Glutamatergic neuron (in vitro differentiated cells): ENCODE measurements at places on chromosomes 3 and 15.

DNA sequence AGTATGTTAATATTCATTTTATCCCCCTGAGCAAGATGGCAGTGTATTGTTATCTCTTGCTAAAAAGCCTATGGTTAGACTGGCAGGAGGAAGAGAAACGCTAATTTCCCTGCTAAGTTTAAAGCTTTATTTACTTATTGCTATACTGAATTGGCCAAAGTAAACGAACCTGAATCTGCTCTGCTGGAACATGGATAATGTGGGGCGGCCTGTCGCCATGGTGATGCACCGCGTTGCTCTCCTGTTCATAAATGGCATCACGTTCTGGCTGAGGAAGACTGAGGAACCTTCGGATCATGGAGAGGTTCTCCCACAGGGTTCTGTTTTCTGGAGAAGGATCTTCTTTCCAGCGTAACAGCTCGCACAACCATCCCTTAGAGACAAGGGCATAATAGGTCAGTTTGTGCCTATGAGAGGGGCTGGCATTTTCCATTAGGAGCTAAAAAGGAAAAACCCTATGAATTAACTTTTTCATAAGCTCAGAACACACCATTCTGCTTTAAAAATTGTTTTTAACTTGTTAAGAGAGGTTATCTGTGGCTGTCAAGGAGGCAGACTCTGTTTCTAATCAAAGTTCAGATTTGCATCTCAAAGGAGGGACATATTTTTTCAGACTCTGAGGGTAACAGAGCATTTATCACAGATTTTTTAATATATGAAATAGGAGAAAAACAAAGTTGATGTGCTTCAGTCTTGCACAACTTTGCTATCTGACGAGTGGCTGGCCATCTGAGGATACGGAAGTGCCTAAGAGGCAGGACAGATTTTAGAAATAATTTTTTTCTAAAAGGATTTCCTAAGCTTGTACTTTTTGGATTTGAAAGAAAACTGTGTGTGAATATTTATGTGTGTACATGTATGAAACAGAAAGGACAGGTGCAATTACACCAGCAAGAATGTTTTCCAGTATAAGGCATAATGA, 73.1 kb downstream of the SATB1 start:
- H3K27me3 ChIP-seq, result no peaks in the 10 kb centered on the region
- peaks cover 38% of the 10 kb centered on the region for H3K4me1 ChIP-seq
- H3K4me3 ChIP-seq, result no peak overlapping the region
- H3K27ac ChIP-seq, result no peak overlapping the region

DNA sequence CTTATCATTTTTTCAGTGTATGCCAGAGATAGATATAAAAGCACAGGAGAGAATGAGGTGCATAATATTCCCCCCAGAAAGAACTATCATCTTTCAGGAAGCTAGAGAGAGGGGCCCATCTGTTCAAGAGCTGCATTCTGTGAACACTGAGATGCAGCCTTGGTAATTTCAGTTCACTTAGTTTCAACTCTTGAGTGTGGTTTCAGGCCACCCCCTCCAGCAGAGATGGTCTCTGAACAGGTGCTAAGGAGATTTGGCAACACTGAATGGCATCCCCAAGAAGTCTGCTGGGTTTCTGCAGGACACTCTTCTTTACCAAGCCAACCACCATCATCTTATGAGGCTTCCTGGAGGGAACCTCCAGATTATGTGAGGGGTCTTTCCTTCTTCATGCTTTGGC, 30.4 kb upstream of the LIMD1 start:
- H3K27ac ChIP-seq, result no peak overlapping the region
- H3K36me3 ChIP-seq, result peaks cover 11% of the 10 kb centered on the region
- no peak for DNase-seq
- H3K4me1 ChIP-seq, result peaks cover 4% of the 10 kb centered on the region

- no peak for DNase-seq
- H3K36me3 ChIP-seq, result no peaks in the 10 kb centered on the region
- H3K4me3 ChIP-seq, result no peak overlapping the region
- H3K27me3 ChIP-seq, result peaks cover 3% of the 10 kb centered on the region
- H3K27ac ChIP-seq, result no peak overlapping the region
These were observed 20.1 kb downstream of the ZNF80 start for GRCh38 chr3:114217266-114217665.

DNA sequence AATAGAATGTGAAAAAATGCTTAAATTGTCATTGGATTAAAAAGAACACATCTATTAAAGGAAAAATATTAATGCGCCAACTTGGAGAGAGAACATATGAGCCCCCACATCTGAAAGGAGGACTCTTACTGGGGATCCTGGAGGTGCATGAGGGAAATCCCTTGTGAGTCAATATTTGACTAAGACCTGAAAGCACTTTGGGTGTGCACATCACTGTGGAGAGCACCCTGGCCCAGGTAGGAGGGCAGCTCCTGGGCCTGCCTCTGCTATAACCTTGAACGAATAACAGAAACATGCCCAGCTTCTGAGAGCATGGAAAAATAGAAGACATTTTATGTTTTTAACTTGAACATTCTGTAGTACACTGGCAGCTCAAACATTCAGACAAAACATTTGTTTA, 199.8 kb downstream of the GAP43 start:
- H3K4me1 ChIP-seq, result no peaks in the 10 kb centered on the region
- no peak overlapping the region for H3K27ac ChIP-seq
- peaks cover under 1% of the 10 kb centered on the region for H3K27me3 ChIP-seq
- H3K36me3 ChIP-seq, result no peaks in the 10 kb centered on the region
- DNase-seq, result no peak

GRCh38 chr3:11377719-11378118, 105.5 kb downstream of the ATG7 start:
- peaks cover 2% of the 10 kb centered on the region for H3K27me3 ChIP-seq
- no peak overlapping the region for H3K27ac ChIP-seq
- H3K4me1 ChIP-seq, result peaks cover 7% of the 10 kb centered on the region

DNA sequence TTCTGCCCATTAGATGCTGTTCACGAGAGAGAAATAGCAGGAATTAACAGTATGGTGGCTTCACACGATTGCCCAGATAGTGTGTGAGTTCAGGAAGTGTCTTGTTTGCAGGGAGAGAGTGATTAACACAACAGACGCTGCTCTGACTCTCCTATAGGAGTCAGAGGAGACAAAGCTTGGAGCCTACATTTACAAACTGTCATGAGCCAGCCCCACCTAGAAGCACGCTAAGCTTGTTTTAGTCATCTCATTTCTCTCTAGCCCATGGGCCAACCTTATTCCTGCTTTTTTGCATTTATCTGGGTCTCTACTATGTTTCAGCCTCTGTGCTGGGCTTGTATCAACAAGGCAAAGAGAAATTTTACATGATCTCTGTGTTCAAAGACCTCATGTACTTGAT, 128.3 kb upstream of the BFSP2 start:
- peaks cover 22% of the 10 kb centered on the region for H3K4me1 ChIP-seq
- peaks cover 2% of the 10 kb centered on the region for H3K27me3 ChIP-seq
- H3K27ac ChIP-seq, result peak overlapping the region; percentile 39
- DNase-seq, result no peak

DNA sequence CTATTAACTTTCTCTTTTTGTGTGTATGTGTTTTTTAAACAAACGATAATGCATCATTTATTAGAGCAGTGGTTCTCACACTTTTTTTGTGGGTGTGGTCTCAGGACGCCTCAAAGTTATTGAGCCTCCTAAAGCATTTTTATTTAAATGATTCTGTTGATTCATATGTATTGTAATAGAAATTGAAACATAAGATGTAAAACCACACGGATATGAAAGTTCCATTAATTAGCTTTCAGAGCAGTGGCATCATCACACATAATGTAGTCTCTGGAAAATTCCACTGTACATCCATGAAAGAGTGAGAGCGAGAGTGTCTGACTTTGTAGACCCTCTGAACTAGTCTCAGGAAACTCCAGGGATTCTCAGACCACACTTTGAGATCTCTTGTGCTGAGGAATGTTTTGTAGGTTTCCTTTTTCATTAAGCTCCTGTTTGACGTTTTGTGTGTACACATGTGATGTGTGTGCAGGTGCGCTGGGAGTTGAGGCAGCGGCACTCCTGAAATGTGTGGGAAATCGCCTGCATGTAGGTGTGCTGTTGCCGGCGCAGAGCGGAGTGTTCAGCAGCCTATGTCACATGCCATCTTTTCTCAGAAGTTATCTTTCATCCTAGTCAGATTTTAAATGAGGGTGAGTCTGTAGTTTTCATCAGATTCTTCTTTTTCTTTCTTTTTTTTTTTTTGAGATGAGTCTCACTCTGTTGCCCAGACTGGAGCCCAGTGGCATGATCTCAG, 5.3 kb upstream of the TRAK1 start:
- peak overlapping the region; percentile 57 for H3K27ac ChIP-seq
- H3K4me3 ChIP-seq, result peak overlapping the region; percentile 28
- peaks cover 14% of the 10 kb centered on the region for H3K36me3 ChIP-seq
- peaks cover 58% of the 10 kb centered on the region for H3K4me1 ChIP-seq

DNA sequence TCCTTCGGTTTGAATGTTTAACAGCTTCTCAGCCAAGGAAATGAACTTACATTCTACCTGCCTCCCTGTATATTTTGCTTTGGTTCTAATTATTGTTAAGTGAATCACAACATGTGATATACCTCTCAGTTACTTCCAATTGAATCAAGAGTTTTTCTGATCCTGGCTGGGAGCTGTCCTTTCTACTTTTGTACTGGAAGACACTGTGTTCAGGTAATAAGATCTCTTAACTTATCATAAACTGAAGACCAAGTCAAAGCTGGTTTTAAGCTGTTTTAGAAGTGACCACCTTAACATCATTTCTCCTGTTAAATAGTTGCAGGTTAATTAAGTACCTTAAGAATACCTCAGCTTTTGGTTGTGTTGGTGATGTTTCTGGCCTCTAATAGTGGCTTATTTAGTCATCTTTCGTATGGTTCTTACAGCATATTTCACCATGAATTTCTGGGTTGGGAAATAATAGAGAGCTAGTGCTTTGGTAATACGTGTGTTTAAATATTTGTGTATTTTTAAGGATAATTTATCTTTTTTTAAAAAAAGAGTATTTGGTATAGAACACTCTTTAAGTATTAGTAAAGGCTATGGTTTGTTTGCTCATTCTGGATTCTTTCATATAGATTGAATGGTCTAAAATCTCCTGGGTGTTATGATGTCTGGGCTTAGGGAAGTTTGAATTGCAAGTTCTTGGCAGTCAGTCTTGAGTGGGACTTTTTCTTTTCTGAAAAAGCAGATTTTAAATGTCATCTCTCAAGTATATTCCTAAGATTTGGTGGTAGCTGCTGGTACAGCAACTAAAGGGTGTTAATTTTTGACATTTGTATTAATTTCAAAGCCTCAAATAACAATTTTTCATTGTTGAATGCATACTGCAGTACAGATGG, 1.6 kb downstream of the RAB8B start:
- DNase-seq, result no peak
- peak overlapping the region; percentile 94 for H3K4me3 ChIP-seq
- peaks cover 41% of the 10 kb centered on the region for H3K4me1 ChIP-seq
- peak overlapping the region; percentile 75 for H3K27ac ChIP-seq
- no peaks in the 10 kb centered on the region for H3K36me3 ChIP-seq

DNA sequence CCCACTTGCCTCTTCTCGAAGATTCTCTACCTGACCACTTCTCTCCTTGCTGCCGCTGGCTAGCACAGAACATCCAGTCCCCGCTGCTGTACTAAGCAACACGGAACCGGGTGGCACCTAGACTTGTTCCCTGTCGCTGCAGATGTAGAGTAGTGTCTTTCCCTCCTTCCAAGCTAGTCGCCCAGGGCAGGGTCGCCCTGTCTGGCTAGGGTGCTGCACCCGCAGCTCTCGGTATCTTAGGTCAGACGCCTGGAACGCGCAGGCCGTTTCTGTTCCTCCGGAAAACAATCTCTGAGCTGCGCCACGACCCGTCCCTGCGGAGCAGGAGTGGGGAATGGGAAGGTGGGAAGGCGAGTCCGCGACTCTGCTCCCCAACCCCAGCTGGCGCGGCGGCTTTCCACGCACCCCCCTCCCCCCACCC, 758 bp upstream of the SNX33 start:
- DNase-seq, result peak; percentile 45
- H3K4me3 ChIP-seq, result peak overlapping the region; percentile 91
- peaks cover 6% of the 10 kb centered on the region for H3K36me3 ChIP-seq
- peaks cover 33% of the 10 kb centered on the region for H3K4me1 ChIP-seq

GRCh38 chr3:151722856-151723255, 10.9 kb upstream of the AADACL2 start:
- H3K36me3 ChIP-seq, result no peaks in the 10 kb centered on the region
- H3K4me3 ChIP-seq, result no peak overlapping the region
- no peak for DNase-seq
- H3K4me1 ChIP-seq, result peaks cover 7% of the 10 kb centered on the region
- peaks cover 5% of the 10 kb centered on the region for H3K27me3 ChIP-seq

DNA sequence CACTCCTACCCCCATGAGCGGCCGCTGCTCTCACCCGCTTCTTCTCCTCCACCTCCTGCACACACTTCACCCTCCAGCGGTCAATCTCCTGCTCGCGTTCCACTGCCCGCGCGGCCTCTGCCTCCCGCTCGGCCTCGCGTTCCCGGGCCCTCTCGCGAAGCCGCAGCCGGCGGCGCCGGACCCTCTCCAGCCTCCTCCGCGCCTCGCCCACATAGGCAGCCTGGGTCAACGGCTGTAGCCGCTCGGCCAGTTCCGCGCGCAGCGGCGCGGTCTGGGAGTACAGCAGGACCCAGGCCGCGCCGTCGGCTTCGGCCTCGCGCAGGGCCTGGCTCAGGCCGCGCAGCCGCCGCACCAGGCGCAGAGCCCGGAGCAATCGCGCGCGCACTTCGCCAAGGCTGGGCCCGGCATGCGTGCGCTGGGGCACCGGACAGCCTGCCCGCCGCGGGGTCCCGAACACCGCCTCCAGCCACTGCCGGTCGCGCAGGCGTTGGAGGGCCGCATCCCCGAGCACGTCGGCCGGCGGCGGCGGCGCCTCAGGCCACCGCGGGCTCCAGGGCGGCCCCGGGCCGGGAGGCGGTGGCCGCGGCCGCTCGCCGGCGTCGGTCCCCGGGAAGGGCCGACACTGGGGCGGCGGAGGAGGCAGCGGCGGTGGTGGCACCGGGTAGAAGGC, 595 bp downstream of the PDCD7 start:
- peak overlapping the region; percentile 86 for H3K4me3 ChIP-seq
- peak overlapping the region; percentile 84 for H3K27ac ChIP-seq
- peak; percentile 72 for DNase-seq

GRCh38 chr15:71278989-71279756, 163.9 kb downstream of the THSD4 start:
- no peaks in the 10 kb centered on the region for H3K36me3 ChIP-seq
- no peak overlapping the region for H3K4me3 ChIP-seq
- no peaks in the 10 kb centered on the region for H3K27me3 ChIP-seq

DNA sequence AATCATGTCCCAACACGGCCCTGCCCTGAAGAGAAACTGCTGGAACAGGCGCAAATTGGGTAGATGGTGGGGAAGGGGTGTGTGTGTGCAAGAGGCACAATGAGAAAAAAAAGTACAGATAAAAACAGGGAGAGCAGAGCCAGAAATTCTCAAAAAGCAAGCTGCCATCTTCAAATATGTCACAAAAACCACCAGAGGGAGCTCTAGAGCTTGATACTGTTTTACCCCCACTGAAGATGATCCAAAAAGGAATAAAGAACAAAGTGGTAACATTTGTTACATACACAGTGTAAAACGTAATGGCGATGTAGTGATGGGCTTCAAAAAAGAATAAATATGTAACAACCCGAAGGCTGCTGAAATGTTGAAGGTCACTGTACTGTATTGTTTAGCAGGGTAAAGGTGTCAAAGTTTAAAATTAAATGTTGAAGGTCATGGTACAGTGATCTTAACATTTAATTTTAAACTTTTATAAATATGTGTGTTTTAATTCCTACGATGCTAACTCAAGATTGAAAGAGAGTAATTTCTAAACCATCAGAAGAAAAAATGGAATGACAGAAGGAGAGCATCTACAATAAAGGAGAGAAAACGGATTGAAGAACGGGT, 6.0 kb downstream of the SNRPA1 start:
- H3K36me3 ChIP-seq, result no peaks in the 10 kb centered on the region
- H3K4me1 ChIP-seq, result peaks cover 11% of the 10 kb centered on the region
- no peak overlapping the region for H3K4me3 ChIP-seq
- H3K27ac ChIP-seq, result no peak overlapping the region
- no peak for DNase-seq
